Inflammatory macrophage treated with lipopolysaccharide for 1 hour (primary cell): ENCODE measurements at places on chromosomes 2 and 18.

DNA sequence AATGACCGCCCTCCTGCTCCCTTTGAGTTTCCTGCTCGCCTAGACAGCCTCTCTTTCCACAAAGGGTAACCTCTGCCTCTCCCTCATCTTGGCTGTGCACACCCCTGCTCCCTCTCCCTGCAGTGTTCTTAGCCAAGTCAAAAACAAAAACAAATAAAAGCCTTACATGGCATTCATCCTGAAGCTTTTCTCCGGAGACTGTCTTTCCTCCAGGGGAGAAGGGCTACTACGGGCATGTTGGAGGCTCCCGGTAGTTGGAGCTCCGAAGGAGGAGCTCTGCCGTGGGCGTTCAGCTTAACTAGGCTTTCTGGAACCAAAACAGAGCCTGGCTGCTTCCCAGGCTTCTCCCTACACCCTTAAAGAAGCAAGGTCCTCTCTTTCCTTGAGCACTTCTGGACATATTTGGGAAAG, 104.2 kb downstream of the TPGS2 start:
- no peak for DNase-seq

GRCh38 chr18:13103366-13103765, 112.2 kb downstream of the CEP192 start:
- DNase-seq = no peak

- DNase-seq = no peak
Measured at GRCh38 chr2:149180226-149180875, 141.9 kb downstream of the LYPD6B start.

DNA sequence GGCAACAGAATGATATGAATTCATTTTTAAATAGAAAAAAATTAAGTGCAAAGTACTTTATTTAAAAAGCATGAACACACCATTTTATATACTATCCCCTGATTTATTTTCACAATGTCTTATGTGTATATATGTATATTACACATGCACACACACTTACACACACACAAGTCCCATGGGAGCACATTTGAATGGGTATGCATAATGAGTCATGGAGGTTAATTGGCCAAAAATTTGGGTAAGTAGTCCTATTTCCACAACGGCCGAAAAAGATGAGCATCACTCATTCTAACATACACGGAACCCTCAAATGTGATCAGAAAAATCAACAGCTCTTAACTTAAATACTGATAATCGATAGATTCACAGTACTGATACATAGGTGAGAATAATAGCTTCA, 97.4 kb upstream of the NABP1 start:
- no peak for DNase-seq

DNA sequence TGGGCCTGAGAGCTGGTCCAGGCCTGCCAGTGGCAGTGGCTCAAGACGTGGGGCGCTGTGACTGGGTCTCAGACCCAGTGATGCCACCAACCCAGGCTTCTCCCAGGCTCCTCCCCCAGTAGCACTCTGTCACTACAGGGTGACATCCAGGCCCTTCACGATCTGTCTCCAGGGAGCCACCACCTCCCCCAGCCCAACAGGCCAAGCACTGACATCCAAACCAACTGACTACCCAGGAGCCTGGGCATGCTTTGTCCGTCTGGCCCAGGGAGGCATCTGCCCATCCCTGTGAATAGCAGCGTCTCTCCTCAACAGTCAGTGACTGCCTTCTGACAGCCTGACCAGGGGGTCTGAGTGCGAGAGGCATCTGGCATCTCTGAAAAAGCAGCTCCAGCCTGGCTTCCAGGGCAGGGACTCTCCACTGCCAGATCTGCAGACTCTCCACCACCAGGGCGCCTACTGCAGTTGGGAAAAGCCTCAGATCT, 13.0 kb downstream of the TEX44 start:
- DNase-seq = no peak

- DNase-seq = no peak
Measured at GRCh38 chr2:102004581-102004980, 12.8 kb downstream of the IL1R2 start.

DNA sequence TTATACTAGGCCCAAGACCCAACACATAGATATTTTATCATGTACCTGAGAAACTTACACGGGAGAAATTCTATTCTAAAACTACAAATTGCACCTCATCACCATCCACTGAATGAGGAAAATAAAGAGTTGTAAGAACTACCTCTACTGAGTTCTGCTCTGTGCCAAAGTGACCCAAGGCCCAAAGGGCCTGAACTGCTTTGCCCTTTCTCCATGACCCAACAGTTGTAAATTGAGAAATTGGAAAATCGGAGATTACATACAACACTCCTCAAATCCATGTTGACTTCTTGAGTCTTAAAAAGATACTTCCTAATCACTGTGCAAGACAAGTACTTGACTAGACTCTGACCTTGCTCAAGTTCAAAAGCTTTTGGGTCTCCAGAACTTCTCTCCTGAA, 8.8 kb downstream of the NR4A2 start:
- no peak for DNase-seq

- DNase-seq = no peak
Measured at GRCh38 chr2:214203744-214204289, 207.0 kb upstream of the VWC2L start.

GRCh38 chr2:198697218-198697617, 760.5 kb downstream of the SATB2 start:
- DNase-seq = no peak

DNA sequence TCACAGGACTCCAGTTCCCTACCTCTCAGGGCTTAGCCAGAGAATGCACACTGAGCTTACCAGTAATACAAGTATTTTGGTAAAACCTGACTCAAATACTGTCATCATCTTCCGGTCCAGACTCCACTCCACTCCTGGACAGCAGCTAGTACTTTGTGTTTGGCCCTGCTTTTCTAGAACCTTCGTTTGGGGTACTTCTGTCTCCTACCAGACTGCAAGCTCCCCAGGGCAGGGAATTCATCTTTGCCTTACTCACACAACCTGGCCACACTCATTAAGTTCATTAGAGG, 108.9 kb upstream of the CDC42EP3 start:
- no peak for DNase-seq

DNA sequence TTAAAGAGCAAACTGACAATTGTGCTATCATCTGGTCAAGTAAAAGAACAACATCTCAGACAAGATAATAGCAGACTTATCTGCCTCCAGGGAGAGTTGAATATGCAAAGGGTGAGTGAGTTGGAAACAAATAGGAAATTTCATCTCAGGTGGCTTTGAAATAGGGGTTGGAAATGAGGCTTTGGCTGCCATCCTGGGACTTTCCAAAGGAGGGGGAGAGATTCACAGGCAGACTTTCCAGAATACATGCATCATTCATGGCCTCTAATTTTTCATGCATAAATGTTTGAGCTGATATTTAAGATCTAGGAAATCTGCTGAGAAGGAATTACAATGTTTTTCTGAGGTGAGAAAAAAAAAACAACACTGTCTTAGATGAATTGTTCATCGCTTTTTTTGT, 300.5 kb downstream of the ALK start:
- DNase-seq = no peak

- no peak for DNase-seq
Measured at GRCh38 chr2:117555965-117556364, 258.5 kb upstream of the DDX18 start.

DNA sequence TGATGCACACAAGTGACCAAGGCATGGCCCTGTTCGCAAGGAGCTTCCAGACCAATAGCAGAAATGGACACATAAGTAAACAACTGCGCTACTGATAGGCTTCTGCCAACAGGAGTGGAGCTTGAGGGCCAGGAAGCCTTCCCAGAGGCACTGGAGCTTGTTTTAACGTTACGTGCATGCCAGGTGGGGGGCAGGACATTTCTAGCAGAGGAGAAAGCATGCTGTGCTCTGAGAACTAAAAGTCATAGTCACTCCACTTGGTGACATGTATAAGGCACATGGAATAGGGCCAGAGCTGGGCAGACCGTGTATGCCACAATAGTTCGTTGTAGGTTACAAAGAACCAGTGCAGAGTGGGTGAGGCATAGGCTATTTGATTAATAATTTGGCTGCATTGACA, 184.2 kb downstream of the NEDD4L start:
- no peak for DNase-seq

DNA sequence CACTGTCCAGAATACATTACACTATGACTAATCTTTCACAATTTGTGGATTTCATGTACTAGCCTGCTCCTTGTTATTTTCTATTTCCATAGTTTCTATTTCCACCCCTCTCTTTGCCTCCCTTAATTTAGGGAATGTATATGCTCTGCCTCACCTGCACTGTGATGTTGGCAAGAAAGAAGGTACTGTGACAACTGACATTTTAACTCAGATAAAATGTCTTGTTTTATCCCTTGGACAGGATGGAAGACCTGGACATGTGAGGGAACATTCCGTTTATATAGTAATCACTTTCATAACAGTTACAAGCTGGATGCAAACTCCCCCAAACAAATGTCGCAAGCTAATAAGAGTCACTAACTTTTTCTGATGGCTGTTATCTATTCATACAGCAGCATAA, 21.5 kb upstream of the DSG3 start:
- DNase-seq = no peak

GRCh38 chr2:213189001-213189899, 37.8 kb upstream of the IKZF2 start:
- no peak for DNase-seq

DNA sequence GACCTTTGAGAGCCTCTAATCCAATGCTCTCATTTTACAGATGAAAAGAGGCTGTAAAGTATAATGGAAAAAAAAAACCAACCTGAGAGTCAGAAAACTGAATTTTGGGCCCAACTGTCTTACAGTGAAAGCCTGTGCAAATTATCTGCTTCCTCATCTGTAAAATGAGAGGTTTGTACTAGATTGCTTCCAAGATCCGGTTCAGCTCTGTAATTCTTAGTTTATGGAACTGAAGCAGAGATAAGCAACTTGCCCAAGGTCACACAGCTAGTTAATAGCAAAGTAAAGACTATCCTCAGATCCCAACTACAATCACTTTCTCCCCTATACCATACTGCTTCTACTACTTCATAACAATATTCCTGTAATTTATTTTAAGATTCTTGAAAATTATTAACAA, 6.3 kb downstream of the TLK1 start:
- no peak for DNase-seq
